NCI-H1048 (cell line): ENCODE measurements at places on chromosomes 16 and 17.
A peak's percentile ranks its signal among the peaks of the same experiment; 100 is the strongest.

GRCh38 chr17:66549311-66549704, 246.9 kb downstream of the PRKCA start:
- no peak for DNase-seq

- DNase-seq = no peak
Measured at GRCh38 chr16:84292011-84292410, 2.7 kb upstream of the WFDC1 start.

DNA sequence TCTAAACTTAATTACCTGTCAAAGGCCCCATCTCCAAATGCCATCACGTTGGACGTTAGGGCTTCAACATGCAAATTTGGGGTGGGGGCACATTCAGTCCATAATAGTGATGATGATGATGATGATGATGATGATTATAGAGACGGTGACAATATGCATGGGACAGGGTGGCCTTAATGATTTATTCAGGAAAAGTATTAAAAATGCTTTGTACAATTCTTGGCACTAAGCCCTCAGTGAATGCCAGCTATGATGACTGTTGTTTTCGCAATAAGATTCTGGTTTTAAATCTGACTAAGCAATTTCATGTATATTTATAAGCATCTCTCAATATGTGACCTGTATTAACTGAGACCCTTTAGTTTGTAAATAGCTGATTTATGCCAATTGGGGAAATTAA, 106.3 kb downstream of the C16orf95 start:
- no peak for DNase-seq

GRCh38 chr17:47918006-47918405, 22.0 kb downstream of the SP2 start:
- DNase-seq = no peak

DNA sequence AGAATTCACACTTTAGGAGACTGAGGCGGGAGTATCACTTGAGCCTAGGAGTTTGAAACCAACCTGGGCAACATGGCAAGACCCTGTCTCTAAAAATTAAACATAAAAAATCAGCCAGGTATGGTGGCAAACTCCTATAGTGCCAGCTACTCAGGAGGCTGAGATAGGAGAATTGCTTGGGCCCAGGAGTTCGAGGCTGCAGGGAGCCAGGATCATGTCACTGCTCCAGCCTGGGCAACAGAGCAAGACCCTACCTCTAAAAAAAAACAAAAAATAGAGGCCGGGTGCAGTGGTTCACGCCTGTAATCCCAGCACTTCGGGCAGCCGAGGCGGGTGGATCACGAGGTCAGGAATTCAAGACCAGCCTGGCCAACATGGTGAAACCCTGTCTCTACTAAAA, 8.9 kb upstream of the GPT2 start:
- DNase-seq = no peak

DNA sequence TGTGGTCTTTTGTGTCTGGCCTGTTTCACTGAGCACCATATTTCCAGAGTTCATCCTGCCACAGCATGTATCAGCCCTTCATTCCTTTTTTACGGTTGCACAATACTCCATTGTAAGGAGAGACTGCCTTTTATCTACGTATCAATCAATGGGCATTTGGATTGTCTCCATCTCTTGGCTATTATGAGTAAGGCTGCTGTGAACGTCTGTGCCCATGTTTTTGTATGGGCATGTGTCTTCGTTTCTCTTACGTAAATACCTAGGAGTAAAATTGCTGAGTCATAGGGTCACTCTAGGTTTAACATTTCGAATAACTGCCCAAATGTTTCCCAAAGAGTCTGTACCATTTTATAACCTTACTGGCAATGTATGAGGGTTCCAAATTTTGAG, 202.8 kb upstream of the FOXF1 start:
- DNase-seq = no peak

DNA sequence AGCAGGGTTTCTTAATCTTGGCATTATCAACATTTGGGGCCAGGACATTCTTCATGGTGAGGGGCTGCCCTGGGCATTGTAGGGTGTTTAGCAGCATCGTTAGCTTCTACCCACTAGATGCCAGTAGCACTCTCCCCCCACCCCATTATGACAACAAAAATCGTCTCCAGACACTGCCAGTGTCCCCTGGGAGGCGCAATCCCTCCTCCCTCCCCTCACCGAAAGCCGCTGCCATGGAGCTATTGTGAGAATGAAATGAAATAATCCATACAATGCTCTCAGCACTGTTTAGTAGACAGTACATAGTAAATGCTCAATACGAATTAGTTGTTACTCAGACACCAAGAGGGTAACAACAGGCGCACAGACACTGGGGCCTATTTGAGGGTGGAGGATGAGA, 502.9 kb downstream of the NPIPA7 start:
- no peak for DNase-seq

GRCh38 chr17:43578699-43579565, 32.8 kb upstream of the ETV4 start:
- no peak for DNase-seq

DNA sequence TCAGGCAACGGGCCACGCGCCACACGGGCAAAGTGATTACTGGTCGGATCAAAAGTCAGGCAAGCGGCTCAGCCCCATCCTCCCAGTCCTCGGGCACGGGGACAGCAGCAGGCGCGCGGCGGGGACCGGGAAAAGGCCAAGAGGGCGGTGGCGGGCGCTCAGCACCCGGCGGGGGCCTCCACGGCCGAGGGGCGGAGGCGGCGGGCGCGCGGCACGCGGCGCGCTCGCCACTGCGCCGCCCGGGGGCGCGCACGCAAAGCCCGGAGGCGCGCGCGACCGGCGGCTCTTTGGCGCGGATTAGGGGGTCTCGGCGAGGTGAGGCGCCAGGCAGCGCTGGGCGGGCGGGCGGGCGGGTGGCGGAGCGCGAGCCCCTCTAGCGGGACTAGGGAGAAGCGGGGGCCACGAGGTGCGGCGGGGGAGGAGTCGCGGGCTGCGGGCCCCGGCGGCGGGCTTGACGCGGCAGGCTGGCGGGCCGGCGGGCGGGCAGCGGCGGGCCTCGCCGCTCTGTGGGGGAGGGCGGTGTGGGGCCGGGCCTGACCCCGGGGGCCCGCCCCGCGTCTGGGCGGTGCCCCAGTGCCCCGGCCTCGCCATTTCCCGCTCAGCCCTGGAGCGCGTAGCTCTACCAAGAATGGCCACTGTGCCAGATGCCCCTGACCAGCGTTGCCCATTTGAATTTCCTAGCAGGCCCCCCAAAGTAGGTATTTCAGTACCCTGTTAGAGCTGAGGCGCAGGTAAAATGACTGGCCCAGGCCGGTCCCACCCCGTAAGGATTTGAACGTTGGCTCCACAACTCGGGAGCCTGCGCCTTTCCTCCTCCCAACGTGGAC, at the start of the genes ACACA and TADA2A:
ACACA (minus strand) TSS at position 202 of the 827 bp plus-strand sequence. CDS start 537 bp downstream, outside the sequence.
TADA2A (plus strand) TSS at position 252 of the 827 bp plus-strand sequence. CDS start 4,480 bp downstream, outside the sequence.
- DNase-seq = peak; percentile 59

GRCh38 chr17:75473246-75473645, 16.8 kb downstream of the TMEM94 start:
- DNase-seq = no peak

GRCh38 chr16:11121914-11122692, 133.9 kb downstream of the SOCS1 start:
- no peak for DNase-seq

DNA sequence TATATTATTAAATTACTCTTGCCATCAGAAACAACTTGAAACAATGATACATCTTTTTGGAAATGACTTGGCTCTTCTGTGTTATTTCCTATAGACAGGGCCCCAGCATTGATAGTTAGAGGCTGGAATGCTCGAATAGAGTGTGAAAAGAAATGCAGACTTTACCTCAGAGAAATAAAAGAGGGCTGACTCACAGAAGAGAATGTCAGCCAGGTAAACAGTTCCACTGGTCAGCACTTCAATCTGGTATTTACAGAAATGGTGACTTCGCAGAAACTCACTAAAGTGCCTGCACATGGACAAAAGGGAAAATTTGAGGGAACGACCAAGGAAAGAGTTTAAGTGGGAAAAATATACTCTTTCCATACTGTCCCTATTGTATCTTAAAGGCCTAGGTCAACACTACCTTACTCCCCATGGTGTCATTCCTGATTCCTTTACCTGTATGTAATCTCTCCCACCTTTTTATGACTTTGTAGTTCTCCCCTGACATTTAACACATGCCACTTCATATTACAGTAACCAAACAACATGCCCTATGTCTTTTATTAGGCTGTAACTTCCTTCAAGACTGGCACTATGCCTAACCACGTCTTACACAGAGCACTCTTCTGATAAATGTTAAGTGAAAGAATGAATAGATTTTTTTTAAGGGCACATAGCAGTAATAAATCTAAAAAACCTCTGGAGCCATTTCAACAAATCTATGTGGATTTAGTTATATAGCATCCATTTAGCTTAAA, 36.7 kb downstream of the AKAP10 start:
- no peak for DNase-seq

DNA sequence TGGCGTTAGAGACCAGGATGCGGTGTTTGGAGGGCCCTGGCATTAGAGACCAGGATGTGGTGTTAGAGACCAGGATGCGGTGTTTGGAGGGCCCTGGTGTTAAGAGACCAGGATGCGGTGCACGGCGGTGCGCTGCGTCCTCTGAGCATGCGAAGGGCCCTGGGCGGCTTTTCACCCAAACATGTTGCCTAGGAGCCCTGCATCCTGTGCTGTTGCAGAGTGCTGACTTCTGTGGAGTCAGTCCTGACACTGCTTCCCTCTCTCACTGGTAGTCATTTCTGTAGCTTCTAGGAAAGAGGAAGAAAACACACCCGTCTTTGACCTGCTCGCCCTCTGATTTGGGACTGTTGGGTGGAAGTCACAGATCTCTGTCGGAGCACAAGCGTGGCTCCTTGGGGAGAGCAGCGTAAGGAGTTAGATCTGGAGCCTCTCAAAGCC, 141.2 kb downstream of the LAT start:
- DNase-seq = no peak

DNA sequence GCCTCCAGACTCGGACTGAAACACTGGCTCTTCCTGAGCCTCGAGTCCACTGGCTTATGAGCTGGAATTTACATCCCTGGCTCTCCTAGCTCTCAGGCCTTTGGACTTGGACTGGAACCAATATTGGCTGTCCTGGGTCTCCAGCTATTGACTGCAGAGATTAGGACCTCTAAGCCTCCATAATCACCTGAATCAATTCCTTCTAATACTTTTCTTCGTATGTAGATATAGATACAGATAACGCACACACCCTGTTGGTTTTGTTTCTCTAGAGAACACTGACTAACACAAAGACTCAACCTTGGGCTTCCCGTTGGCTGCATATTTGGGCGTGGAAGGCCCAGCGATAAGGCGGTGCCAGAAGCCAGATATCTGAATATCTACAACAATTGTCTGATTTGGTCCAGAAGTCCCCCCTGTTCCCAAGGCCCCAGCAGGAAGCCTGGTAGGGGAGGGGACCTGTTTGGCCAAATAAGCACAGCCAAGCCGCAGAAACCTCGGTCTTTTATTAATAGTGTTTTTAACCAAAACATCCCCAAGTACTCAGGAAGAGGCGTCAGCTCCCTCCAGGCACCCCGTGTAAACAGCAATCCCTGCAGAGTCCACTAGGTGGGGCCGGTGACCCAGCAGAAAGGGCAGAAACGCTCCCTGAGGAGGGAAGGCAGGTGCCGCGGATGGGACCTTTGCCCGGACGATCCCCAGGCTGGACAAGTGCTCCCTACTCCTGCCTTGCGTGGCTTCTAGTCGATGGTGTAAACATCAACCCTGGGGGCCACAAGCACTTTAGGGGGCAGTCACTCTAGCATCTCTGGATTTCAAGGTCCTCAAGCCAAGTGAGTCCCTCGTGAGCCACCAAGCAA, 57.0 kb downstream of the ABR start:
- DNase-seq = no peak

DNA sequence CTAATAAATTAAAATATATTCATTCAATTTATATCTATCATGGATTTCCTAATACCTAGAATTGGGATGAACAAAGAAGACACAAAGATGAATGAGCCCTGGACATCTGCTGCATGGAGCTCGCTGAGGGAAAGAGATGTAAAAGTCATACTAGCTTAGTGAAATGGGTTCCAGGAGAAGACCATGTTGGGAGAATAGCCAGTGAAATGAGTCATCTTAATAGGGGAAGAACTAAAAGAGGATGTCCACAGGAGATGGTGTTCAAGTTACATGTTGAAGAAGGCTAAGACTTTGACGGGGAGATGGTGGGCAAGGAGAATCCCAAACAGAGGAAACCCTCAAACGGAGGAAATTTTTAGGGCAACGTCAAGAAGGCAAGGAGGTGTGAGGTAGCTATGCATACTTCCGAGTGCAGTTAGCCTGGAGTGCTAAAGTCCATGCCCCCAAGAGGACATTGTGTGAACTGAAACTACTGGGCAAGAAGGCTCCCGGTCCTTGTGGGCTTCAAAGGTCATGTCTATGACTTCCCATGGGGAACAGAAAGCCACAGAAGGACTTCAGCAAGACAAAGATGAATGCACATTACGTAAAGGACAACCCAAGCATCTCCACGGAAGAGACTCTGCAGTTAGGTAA, 220.5 kb upstream of the CDH11 start:
- no peak for DNase-seq

- DNase-seq = no peak
Measured at GRCh38 chr16:89216315-89217137, 977 bp upstream of the ZNF778 start.

- no peak for DNase-seq
Measured at GRCh38 chr17:73155410-73156165, 9.2 kb upstream of the SSTR2 start.
